ENCODE measurements at places on chromosomes 12 and 14. TPM values are rescaled to one million over a fixed set of nuclear protein-coding genes. Genes with fewer than 3 reads are reported as not detected.

SLCO1B1 gene
- total RNA-seq: not detected

DCD gene
- not detected for total RNA-seq

IL22 gene
- not detected for total RNA-seq

LAG3 gene
- 0.60 TPM for total RNA-seq

RITA1 gene
- 11.6 TPM for total RNA-seq

NPAS3 gene
- total RNA-seq: 12.0 TPM

FSCB gene
- 0.11 TPM for total RNA-seq

COA8 gene
- 37.4 TPM for total RNA-seq

MYG1 gene
- total RNA-seq: 36.4 TPM

LALBA gene
- total RNA-seq: not detected

PZP gene
- not detected for total RNA-seq

DHH gene
- 1.4 TPM for total RNA-seq

NANOG gene
- not detected for total RNA-seq

PRKD1 gene
- total RNA-seq: 17.3 TPM

ASCL1 gene
- total RNA-seq: 42.0 TPM

SLC6A15 gene
- 71.4 TPM for total RNA-seq

SERPINA12 gene
- 0.22 TPM for total RNA-seq

TAS2R13 gene
- 12.4 TPM for total RNA-seq

KRT85 gene
- 0.27 TPM for total RNA-seq

TPCN1 gene
- total RNA-seq: 16.7 TPM

MYH6 gene
- total RNA-seq: 0.49 TPM

MGAT2 gene
- 34.1 TPM for total RNA-seq

SBNO1 gene
- 47.3 TPM for total RNA-seq

SIX6 gene
- total RNA-seq: 44.8 TPM

GCH1 gene
- total RNA-seq: 3.3 TPM

HPD gene
- 0.77 TPM for total RNA-seq

FKBP11 gene
- total RNA-seq: 9.0 TPM

STON2 gene
- 338 TPM for total RNA-seq

ADAM20 gene
- 4.0 TPM for total RNA-seq

EVL gene
- total RNA-seq: 102 TPM

SOS2 gene
- 65.2 TPM for total RNA-seq

Measured in camera-type eye (tissue), 1 donor.